Activated CD4-positive, CD25-positive, alpha-beta regulatory T cell (primary cell): ENCODE measurements at places on chromosomes 2 and 18.

DNA sequence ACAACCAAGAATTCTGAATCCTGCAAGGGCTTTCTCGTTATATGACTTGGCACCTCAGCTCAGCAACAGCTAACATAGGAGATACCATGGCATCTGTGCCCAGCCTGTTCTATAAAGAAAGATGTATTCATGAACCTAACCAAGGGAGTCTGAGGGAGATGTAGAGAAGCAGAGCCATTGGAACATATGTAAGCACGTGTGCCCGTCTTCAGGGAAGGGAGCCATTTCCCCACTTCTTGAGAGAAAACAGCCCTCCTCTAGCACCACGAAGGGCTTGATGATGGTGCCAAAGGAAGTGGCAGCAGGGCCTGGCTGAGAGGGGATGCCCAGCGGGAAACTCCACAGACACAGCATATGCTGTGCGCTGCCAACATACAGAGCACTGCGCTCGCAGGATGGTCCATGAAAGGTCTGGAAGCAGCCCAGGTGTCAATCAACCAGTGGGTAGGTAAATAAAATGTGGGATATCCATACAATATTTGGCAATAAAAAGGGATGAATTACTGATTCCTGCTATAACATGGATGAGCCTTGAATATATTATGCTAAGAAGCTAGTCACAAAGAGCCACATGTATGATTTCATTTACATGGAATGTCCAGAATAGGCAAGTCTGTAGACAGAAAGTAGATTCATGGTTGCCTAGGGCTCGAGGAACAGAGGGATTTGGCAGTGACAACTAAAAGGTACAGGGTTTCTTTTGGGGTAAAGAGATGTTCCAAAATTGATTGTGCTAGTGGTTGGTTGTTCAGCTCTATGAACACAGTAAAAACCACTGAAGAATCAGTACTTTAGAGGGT is 16.1 kb downstream of the TMEM247 start:
- no peak for DNase-seq

- no peak for DNase-seq
Measured at GRCh38 chr2:126707941-126708340, 52.0 kb downstream of the GYPC start.

DNA sequence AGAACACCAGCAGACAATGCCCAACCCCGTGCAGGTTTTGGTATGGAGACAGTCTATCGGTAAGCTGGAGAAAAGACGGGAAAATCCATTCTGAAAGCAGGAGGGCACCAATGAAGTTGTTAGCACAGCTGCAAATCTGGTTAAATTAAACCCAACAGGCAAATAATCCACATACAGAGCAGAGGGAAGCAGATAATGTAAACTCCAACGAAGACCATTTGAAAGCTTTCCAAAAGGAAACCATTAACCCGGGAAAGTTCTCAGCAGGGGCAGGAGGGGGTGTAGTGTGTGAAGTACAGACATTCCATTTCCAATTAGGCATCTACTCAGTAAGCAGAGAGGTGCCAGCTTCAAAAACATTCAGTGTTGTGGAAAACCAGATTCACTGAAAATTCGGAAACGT is 10.3 kb downstream of the EDAR start:
- DNase-seq = no peak

- DNase-seq = no peak
Measured at GRCh38 chr2:168650781-168651180, 151.7 kb upstream of the NOSTRIN start.

- no peak for DNase-seq
Measured at GRCh38 chr18:2104620-2105462, 466.5 kb downstream of the METTL4 start.

GRCh38 chr2:70553334-70553583 is 367 bp downstream of the TGFA start:
- DNase-seq = no peak

DNA sequence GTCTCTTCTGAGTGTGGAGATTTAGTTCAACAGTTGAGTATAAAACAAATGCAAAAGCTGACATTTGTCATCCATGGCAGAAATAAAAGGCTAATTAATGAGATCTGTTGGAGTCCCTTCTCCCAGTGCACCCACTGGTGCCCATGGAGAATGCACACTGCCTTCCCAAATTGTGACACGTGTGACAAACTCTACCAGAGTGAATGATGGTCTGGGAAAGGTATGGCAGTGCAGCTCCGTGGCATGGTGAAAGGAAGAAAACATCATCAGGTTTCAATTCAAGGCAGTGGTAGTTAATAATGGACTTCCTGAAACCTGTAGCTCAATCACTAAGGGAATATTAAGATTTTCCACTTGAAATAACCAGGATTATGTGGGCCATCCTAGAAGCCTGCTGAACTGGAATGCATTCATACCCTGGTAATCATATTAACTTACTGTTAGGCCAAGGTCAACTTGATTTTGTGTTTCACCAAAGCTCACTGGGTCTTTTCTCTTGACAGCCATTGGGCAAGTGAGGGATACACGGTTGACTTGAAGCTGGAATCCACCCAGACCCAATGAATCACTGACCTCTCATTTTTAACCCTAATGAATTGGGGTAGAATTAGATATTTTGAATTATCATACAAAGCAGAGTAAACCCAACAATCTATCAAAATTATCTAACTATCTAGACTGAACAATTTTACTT is 167.6 kb downstream of the AFF3 start:
- DNase-seq = no peak

- DNase-seq = no peak
Measured at GRCh38 chr18:58552057-58552461, 76.8 kb downstream of the ALPK2 start.

GRCh38 chr2:49041061-49041460 is 113.3 kb downstream of the FSHR start:
- DNase-seq = no peak

GRCh38 chr2:120331903-120332302 is 14.0 kb upstream of the INHBB start:
- DNase-seq = no peak

DNA sequence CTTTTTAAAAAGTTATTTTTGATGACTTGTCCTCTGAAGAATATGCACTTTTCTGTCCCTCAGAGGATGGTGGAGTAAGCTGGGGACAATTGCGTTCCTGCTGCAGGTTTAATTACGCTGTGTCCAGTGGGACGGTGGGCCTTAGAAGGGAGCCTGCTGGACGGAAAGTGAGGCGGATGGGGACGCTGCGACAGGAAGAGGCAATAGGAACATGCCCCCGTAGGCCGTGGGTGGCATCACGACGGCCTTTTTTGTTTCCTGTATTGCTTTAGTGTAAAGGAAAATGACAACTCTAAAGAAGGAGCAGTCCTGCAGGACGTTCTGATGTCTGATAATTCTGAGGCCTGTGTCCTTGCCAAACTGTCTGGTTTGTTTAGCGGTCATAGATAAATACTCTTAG is 121.6 kb downstream of the NFATC1 start:
- no peak for DNase-seq

DNA sequence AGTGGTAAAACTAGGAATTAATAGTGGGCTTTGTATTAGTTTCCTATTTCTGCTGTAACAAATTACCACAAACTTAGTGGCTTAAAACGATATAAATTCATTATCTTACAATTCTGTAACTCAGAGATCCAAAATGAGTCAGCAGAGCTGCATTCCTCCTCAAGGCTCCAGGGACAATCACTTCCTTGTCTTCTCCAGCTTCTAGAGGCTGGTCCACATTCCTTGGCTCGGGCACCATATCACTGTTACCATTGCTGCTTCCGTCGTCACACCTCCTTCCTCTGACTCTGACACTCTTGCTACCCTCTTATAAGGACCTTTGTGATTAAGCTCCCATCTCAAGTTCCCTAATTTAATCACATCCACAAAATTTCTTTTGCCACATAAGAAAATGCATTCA is 567.8 kb upstream of the KLHL29 start:
- DNase-seq = no peak

GRCh38 chr2:178502751-178503150 is 22.5 kb downstream of the PLEKHA3 start:
- DNase-seq = no peak

GRCh38 chr2:10932345-10933151 is 20.8 kb downstream of the KCNF1 start:
- no peak for DNase-seq

DNA sequence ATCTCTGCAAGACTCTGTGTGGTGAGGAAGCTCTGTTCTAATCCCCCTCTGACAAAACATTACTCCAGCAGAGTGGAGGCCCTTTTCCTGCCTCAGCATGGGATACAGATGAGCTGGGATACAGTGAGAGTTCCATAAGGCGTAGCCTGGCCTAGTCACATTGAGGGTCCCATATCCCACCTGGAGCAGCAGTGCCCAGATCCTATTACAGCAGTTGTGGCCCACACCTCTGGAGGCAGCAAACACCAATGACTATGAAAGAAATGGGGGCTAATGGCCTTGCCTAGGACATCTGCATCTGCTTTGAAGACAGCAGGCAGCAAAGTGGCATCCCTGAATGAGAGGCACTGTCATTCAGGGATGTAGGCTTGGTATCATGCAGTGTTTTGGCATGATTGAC is 534.5 kb downstream of the TDRD15 start:
- DNase-seq = no peak

GRCh38 chr2:195902857-195903256 is 165.8 kb downstream of the DNAH7 start:
- no peak for DNase-seq

DNA sequence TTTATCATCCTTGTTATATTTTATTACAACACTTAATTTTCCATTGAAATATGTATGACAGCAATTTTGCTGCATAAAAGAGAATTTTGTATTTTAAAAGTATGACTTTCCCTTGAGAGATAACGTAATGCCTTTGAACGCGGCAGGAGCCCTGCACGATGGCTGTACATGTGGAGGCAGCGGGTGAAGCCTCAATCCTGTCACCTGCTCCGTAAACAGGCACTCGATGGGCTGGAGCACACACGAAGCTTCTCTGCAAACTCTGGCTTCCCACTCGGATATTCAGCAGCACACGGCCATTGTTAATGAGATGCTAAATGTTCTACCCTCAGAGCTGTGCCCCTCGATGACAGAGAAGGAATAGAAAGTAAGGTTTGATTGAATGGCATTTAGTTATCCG is 184.4 kb downstream of the RTP5 start:
- DNase-seq = no peak

- no peak for DNase-seq
Measured at GRCh38 chr18:28365411-28365831, 188.5 kb upstream of the CDH2 start.

GRCh38 chr18:10898417-10898974 is 250.9 kb downstream of the PIEZO2 start:
- DNase-seq = no peak

- no peak for DNase-seq
Measured at GRCh38 chr2:150919901-150920300, 341.8 kb downstream of the RBM43 start.

DNA sequence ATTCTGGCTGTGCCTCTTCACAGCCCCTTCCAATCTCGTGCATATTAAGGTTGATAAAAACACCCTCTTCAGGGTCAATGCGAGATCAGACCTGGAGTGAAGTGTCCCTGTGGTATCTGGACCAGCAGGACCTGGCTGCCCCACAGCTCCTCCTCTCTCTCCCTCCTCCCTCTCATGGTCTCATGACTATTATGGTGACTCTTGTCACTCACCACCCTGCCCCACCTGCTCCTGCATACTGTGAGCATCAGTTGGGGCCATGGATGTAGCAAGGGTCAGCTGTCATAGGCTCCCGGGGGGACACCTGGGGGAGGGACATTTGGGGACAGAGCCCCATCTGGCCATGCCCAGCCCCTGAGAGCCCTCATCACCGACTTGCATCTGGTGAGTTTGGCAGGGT is 50.2 kb downstream of the ODC1 start:
- DNase-seq = no peak

DNA sequence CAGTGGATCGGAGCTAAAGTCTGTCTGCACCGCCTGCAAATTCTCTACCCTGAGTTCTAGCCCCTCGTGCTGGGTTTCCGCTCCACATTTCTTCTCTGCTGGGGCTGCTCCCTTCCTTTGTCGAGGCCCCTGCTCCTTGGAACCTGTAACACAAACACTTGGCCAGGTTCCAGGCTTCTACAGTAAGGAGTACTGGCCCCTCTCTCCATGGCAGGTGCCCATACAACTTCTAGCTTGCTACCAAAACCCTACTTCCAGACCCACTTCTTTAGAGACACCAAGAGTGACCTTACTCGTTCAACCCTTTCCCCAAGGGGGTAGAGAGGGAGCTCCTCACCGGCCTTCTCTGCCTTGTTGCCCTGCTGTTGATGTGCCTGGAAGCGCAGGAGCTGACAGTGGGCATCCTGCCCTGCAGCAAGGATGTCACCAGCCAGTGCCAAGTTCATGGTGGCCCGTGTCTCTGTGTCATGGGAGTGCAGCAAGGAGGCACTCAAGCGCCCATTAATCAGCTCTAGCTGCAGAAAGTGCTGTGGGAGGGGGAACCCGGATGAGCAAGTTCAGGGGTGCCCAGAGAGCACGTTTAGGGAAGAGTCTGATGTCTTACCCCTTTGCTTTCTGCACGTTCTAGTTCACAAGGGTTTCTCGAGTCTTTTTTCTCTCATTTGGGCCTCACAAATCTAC is 1.1 kb downstream of the PREB start:
- no peak for DNase-seq

DNA sequence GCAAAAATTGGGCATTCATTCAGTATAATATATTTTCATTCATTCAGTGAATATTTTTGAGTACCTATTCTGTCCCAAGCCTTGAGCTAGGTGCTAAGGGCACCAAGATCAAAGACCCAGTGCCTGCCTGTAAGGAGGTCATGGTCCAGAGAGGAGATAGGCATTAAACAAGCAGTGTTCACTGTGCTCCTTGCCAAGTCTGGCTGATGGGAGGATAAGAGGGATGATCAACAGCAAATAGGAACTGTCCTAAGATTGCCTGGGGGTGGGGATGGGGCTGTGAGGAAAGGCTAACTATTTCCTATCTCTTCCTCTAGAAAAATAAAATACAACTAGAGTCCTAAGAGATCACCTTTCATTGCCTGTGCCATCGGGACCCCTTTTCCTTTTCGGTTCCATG is 60.4 kb downstream of the SETBP1 start:
- DNase-seq = no peak

DNA sequence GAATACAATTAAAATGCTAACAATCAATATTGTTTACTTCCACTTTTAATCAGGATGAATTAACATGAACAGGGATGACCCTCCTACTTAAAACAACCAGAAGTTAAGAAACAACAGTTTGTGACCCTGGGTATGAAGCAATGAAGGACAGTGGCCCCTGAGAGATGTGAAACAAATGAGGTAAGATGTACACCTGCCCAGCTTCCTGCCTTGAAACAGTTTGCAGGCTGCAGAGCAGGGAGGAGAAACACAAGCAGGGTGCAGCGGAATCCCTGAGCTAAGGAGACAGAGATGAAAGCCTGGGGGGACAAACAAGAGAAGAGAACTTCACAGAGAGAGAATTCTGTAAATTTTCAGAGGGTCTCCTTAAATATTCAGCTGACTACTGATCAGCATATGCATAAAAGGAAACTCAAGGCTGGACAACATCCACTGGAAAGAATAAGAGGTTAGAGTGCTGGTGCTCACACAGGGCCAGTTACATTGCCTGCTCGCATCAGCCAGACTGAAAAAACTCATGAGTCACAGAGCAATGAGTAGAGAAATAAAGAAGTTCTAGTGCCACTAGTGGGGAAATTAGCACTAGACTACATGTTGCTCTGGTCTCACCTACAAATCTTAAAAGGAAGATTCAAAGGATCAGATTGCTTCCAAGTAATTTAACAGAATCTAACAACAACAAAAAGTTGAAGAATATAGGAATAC is 106.4 kb downstream of the PID1 start:
- DNase-seq = no peak
